NCI-H1436 treated with DMSO at 0.1 percent for 48 hours (cell line): ENCODE measurements at places on chromosomes 3 and 15.

DNA sequence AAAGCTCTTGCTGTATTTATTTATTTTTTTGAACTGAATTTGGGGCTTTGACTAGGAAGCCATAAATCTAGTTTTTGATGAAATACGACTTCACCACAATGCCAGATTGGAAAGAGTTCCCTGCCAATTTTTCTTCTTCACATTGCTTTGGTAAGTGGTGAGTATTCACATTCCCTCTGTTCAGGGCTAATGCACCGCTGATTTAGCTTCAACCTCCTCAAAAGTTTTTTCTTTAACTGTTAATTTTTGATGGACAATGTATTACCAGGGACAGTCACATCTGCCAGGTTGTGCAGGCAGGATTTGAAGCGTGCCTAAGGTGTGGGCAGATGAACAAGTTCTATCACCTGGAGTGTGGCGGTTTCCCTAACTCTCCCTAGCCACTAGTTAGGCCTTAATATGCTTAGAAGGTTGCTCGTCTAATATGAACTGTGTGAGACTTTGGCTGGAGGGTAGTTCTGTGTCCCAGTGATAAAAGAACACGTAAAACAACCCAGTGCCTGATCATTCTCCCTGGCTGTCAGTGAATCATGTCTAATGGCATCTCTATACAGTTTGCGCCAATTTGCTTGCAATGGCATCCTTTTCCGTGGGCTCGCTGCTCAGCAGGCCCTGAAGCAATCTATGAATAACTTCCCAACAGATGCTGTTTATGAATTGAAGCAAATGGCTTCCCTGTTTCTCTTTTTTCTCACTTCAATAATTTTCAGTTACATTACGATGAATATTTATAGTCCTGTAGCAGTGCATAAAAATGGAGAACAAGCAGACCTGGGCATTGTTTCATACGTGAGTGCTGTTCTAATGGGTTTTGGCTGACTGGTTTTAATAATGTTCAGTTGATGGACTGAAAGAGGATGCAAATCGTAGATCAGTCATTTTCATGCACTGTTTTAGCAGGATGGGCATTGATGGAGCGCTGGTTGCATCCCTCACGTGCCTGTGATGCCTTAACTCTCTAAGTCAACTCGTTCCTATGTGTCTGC, 243.2 kb upstream of the SUCLG2 start:
- DNase-seq = no peak

GRCh38 chr3:4880850-4881249, 98.4 kb upstream of the BHLHE40 start:
- no peak for DNase-seq

DNA sequence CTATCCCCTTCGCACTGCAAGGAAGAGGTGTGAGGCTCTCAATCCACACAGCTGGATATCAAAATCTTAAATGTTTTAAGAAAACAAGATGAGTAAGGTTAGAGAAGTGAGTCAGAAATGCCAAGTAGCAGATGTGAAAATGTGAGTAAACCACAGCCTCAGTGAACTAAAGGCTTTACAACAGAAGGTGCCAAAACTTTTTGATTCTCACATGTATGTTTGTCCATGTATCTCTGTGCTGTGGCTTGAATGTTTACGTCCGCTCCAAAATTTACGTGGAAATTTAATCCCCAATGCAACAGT, 126.8 kb upstream of the PFN2 start:
- no peak for DNase-seq

GRCh38 chr15:90703455-90703854, 13.7 kb upstream of the BLM start:
- DNase-seq = no peak

GRCh38 chr15:91258415-91258759, 158.3 kb downstream of the SV2B start:
- no peak for DNase-seq

DNA sequence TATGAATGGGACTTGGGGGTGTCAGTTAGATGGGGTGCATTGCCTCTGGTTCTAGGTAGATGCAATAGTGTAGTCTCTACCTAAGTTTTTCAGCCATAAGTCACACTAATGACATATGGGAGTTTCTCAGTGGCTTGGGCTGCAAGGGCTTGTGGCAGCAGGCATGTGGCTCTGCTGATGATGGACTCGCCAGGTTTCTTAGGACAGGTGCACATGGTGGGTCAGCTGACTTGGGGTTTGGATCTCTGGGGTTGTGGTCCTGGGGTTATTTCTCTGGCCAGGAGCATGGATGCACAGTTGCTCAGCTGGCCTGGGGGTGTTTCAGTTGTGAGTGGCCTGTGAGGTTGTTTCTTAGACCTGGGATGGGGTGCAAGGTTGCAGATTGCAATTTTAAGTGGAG, 120.0 kb upstream of the DCBLD2 start:
- DNase-seq = no peak

DNA sequence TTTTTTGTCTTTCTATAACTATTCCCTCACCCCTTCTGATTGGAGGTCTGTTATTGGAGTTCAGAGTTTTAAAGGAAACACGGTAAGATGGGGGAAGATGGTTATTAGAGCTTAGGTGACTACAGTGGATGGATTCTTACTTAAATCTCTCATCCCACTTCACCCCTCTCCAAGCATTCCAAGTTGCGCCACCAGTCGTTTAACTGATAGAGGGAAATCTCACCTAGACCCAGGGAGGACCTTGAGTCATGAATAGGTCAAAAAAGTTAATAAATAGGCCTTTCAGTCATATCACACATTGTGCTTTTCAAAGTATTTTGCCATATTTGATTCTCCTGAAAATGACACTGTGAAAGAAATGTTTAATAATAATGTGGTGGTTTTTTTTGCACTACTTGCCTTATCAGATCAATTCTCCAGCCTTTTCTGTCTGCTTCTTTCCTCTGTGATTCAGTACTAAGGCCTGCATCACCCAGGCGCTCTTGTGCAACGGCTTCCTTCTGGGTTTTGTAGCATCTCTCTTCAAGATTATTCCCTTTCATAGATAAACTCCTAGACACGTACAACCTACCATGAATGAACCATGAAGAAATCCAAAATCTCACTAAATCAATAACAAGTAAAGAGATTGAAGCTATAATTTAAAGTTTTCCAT, 100.4 kb upstream of the TGFBR2 start:
- DNase-seq = no peak
